NCI-H82 (cell line): ENCODE measurements at places on chromosomes 11 and 22.

DNA sequence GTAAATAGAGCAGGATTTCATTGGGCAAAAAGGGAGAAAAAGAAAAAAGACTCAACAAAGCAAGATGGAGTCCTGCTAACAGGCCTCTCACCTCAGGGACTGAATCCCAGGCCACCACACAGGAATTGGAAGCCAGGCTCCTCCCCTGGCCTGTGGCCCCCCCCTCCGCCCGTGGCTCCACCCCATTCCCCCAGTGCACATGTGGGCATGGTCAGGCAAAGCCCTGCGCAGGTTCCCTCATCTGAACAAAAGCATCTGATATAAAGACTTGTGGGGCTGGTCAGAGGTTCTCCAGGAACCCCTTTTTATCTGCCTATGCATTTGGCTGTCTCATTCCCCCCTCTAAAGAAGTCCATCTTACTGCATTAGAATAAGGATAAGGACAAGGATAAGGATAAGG lies 46.0 kb upstream of the PAK1 start:
- DNase-seq = no peak

DNA sequence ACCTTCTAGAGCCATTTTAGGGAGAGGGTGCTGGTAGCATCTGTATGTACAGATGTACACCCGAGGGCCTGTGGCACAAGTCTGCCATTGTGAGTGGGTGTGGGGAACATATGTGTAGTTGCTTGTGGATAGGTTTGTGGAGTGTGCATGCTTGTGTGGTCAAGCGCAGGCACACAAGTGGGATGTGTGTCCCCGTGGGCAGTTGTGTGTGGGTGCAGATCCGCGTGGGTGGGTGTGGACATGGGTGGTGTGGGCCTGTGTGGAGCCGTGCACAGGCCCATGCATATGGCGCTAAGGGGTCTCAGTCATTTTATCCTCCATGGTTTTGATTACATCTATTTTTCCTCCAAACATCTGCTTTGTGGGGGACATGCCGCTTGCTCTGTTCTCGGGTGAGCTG lies 28.8 kb downstream of the ALX4 start:
- DNase-seq = no peak

DNA sequence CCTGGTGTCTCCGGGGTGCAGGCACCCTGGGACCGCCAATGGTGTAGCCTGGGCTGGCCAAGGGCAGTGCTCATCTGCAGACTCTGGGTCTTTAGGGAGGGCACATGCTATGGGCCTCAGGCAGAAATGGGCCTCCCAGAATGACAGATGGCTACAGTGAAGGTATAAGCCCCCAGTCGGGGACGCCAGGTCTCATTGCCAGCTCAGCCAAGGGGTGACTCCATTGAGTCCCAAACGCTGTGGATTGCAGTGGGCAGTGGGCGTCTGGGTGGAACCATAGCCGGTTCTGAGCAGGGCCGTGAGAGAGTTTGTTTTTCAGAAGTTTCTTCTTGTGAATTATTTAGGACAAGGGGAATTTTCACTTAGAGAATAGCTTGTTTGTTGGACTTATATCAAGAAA lies 516.9 kb downstream of the TBC1D22A start:
- DNase-seq = no peak

GRCh38 chr11:64751580-64751979 lies 7.6 kb upstream of the RASGRP2 start:
- no peak for DNase-seq

GRCh38 chr11:9396310-9396709 lies 11.9 kb downstream of the IPO7 start:
- no peak for DNase-seq

GRCh38 chr22:27420195-27420816 lies 381.2 kb downstream of the MN1 start:
- DNase-seq = no peak

GRCh38 chr11:128324531-128325141 lies 262.7 kb downstream of the ETS1 start:
- DNase-seq = no peak

DNA sequence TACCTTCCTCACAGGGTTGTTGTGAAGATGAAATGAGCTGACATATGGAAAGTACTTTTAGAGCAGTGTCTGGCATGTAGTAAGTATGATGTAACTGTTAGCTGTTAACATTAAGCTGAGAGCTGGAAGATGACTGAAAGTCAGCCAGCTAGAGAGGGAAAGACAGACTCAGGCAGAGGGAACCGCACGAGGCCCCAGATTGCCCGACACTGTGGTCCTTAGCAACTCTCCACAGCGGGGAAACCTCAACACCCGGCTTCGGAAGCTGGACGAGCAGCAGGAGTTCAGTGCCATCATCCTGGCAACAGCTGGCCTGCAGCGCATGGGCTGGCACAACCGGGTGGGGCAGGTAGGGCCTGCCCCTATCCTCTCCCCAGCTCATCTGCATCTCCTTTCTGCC lies 6.5 kb downstream of the HMBS start:
- peak; percentile 39 for DNase-seq

DNA sequence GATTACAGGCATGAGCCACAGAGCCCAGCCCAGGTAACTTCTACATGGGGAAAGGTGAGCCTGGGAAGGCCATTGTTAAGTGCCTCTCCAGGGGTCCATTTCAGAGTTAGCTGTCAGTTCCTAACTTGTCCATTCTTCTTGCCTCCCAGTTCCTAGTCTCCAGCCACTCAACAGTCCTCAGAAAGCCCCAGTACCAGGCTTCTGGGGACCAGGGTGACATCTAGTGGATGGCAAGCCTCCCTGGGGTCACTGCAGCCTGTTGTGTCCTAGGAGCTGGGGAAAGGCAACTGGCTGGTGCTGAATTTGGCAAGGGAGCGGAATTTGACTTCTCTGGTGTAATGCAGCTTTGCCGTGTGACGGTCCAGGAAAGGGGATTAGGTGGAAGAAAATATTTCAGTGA lies 2.1 kb downstream of the LGALS12 start:
- peak; percentile 32 for DNase-seq

- DNase-seq = no peak
These were observed 324.4 kb downstream of the BRD1 start for GRCh38 chr22:49503321-49503720.

DNA sequence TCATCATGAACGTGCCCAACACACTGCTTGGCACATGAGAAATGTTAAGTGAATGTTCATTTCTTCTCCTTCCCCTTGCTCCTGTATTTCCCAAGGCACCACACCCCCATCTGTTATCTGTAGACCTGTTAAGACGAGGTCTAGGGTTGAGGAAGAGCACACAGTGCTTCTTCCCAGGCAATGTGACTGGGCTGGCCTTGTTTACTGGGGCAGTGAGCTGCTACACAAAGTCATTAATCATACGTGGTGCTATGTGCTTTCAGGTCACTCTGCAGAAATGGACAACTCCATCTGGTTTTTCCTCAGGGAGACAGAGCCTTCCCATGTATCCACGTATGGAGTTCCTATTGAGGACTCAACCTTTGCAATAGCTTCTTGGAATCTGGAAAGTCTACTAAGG lies 118.7 kb downstream of the KCNC1 start:
- no peak for DNase-seq

GRCh38 chr11:12868315-12869073 lies 140.6 kb upstream of the RASSF10 start:
- DNase-seq = no peak

- DNase-seq = no peak
These were observed 77.9 kb downstream of the KCNQ1 start for GRCh38 chr11:2522631-2523255.

GRCh38 chr22:30650508-30651116 lies 15.0 kb downstream of the SLC35E4 start:
- DNase-seq = no peak

DNA sequence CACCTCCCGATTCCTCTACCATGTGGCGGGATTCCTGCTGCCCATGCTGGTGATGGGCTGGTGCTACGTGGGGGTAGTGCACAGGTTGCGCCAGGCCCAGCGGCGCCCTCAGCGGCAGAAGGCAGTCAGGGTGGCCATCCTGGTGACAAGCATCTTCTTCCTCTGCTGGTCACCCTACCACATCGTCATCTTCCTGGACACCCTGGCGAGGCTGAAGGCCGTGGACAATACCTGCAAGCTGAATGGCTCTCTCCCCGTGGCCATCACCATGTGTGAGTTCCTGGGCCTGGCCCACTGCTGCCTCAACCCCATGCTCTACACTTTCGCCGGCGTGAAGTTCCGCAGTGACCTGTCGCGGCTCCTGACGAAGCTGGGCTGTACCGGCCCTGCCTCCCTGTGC lies 10.5 kb downstream of the CXCR5 start:
- no peak for DNase-seq
